ENCODE measurements at places on chromosomes 11 and 22. TPM values are rescaled to one million over a fixed set of nuclear protein-coding genes. Genes with fewer than 3 reads are reported as not detected.

GRCh38 chr11:61607426-61607825, 26.6 kb upstream of the SYT7 start:
- DNase-seq: no peak

- DNase-seq: no peak
Measured at GRCh38 chr11:31480930-31481329, 28.5 kb downstream of the IMMP1L start.

DNA sequence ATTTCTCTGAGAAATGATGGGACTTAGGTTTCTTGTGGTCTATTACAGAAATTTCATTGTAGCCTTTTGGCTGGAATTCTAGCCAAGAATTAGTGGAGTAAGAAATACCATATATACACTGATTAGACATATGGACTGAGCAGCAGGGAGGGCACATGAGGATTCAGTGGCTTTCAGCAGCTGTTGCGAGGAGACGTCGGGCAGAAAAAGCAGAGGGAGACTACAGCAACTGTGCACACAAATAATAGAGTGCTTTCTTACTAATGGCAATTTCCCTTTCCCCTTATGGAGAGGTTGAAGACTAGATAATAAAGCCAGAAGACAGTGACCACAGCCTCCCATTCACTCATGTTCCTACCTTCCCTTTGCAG, 35.4 kb upstream of the CCDC34 start:
- DNase-seq: no peak

DNA sequence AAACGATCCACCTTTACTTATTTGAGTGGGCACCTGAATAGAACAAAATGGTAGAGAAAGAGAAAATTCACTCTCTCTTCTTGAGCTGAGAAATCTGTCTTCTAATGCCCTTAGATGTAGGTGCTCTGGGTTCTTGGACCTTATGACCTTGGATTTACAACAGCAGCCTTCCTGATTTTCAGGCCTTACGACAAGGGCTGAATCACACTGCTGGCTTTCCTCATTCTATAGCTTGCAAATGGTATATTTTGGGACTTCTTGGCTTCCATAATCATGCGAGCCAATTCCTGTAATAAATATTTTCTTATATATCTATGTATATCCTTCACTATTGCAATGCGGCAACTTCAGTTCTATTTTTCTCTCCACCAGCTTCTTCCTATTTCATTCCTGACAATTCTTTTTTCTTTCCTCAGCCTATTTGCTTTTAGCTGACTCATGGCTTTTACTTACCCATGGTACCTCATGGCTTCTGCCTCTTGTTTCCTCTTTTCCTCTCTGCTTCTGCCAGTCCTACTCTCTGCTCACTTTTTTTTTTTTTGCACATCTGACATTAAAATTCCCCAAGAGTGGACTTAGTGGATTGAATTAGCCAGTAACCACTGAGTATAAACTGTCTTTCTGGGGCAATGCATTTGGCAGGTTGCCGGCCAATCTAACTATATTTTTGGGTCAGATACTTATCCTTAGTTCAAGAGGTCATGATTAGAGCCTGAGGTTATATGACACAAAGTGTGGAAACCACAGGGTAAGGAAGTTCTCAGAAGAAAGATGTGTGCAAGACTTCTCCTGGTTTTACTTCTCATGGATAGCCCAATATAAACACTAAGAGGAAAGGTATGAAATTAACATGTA, 359.5 kb downstream of the TMEM135 start:
- DNase-seq: no peak

CATSPER1 gene
- 4.7 TPM for total RNA-seq

HBB gene
- total RNA-seq: not detected

RAC2 gene
- total RNA-seq: 58.2 TPM

FAM180B gene
- total RNA-seq: not detected

Data from epithelial cell of proximal tubule (primary cell).